ENCODE measurements at places on chromosomes 4 and X.

- DNase-seq = no peak
These were observed 501.8 kb upstream of the GALNT7 start for GRCh38 chr4:172666711-172667368.

DNA sequence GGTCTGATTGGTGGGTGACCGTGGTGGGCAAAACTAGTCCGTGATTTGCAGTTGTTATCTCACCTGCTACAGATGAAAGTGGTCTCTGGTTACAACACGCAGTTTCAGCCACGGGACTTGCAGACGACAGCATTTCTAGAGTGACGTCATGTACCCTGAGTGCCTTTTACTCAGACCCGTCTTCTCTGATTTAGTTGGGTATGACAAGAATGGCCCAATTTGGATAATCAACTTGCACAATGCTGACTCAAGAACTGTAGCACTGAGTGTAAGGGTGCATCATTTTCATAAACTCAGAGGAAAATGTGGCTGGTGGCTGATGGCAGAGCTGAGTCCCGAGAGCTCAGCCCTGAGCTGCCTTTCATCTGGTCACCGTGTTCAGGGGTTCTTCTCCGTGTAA lies 281.4 kb upstream of the FRG1 start:
- no peak for DNase-seq

DNA sequence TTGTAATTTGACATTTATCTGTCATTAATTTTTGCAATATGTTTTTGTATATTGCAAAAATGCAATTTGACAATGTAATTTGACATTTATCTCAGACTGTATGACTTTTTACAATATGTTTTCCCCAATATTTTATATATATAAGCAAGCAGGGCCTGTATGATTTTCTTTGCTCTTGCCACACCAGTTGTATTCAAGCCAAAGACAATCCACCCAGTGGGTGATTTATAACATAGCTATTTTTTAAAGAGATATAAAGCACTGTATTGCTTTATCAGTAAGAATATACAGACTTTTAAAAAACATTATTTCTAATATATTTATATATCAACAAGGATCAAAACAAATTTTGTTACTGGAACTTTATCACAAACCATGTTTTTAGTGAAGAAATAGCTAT lies 47.3 kb downstream of the SLIT2 start:
- no peak for DNase-seq

GRCh38 chr4:158316264-158316663 lies 106.0 kb downstream of the TMEM144 start:
- no peak for DNase-seq

- no peak for DNase-seq
These were observed 78.0 kb downstream of the GUCY2F start for GRCh38 chrX:109403922-109404321.

- no peak for DNase-seq
These were observed 64.2 kb upstream of the HGFAC start for GRCh38 chr4:3377557-3377956.

DNA sequence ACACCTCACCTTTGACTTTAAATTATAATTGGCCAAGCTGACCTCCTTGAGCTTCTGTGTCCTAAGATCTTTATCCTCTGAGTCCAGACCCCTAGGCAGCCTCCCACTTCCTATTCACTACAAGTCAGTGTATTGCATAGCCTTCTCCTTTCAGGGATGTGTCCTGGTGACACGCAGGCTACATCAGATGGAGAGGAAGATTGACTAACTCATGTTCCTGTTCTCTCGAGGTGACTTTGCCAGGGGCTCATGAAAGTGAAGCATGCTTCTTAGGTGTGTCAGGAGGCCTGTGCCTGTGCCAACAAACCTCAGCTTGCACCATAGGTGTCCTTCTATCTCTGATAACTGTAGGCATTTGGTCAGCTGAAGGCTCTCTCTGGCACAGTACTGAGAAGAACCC lies 195.7 kb upstream of the HS3ST1 start:
- DNase-seq = no peak

DNA sequence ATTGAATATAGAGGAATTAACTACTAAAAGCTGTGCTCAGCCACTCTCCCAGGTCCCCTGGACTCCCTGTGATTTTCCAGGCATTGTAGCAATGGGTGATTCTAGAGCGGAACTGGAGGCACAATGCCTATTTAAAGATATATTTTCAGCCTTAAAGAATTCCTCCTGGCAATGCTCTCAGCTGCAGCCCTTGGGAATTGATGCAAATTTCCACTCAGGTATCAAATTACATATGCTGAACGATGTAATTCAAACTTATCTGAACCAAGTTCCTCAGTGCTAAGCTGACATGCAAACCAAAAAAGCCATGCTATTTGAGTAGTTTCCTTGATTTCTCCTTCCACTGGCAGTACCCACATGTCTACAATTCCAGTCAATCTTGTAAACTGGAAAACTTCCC lies 86.3 kb upstream of the GABRA3 start:
- no peak for DNase-seq

DNA sequence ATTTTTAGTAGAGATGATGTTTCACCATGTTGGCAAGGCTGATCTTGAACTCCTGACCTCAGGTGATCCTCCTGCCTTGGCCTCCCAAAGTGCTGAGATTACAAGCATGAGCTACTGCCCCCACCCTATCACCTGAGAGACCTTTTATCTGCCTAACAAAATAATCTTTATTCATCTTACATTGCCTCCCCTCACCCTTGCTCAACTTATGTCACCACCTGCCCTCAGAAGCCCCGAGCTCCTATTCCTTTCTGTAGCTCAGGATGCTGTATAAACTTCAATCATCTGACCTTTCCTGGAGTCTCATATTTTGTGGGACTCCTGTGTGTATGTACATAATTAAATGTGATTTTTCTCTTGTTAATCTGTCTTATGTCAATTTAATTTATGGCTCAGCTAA lies 29.7 kb upstream of the ENPP6 start:
- no peak for DNase-seq

Data from stimulated activated naive CD8-positive, alpha-beta T cell treated with anti-CD3 and anti-CD28 coated beads, Interleukin-15, Interleukin-2, amounts not matched to agents 100 U/mL and 50 U/mL, for 24 hours (primary cell).